Germinal center (tissue), 1 donor: ENCODE measurements at places on chromosomes 2 and 18.

DNA sequence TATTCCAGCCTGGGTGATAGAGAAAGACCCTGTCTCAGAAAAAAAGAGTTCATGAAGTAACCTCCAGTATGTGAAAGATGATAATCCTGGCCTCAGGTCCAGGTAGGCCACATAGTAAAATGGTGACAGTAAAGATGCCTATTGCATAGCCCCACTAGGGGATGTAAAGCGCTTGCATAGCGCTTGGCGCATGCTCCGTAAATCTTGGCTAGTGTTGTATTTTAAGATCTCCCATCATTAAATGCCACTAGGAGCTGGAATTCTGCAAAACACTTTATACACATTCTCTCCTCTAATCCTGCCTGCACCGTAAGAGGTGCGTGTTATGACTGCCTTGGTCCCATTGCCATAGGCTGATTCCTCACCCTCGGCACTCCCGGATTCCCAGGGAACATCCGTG is 153.6 kb downstream of the TFCP2L1 start:
- DNase-seq: no peak

GRCh38 chr18:55385770-55386169 is 202.2 kb downstream of the TCF4 start:
- DNase-seq: no peak

GRCh38 chr18:67710639-67711038 is 194.1 kb upstream of the DSEL start:
- DNase-seq: no peak

DNA sequence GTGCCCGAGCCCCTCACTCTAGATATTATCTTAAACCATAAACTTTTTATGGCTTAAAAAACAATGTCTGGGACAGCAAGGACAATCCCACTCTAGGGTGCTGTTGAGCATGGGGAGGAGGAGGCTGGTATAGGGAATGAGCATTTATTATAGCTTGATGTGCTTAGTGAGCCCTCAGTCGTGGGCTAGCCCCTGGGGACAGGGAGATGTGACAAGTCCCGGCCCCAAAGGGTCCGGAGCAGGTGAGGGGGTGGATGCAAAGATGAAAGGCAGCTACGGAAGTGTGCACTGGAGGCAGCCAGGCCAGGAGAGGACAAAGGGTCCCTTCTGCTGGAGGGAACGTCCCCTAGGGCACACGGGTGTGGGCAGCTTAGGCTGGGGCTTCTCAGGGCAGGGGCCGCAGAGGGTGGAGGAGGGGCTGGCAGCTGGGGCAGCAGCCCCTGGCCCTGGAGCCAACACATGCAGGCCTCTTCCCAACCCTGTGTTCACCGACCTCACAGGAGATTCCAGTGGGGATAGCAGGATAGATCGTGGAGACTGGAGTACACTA is 106.3 kb upstream of the GPC1 start:
- DNase-seq: no peak

DNA sequence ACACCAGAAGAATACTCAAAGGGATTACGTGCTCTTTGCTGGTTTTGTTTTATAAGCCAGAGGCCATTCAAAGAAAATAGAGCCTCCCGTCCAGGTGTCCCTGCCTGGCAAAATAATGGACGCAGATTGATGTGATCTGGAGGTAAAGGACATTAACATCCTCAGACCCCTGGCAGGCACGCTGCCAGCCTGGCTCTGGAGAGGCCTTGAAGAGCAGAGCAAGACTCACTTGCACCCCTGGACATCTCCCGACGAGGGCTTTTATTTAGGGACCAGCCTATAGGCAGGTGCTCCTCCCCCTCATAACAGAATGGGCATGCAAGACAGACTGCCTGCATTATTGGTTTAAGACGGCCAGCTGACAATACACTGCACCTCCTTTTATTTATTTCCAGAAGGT is 291.3 kb downstream of the BCL11A start:
- DNase-seq: no peak

- DNase-seq: no peak
These were observed 96.5 kb downstream of the XIRP2 start for GRCh38 chr2:166984797-166985196.

DNA sequence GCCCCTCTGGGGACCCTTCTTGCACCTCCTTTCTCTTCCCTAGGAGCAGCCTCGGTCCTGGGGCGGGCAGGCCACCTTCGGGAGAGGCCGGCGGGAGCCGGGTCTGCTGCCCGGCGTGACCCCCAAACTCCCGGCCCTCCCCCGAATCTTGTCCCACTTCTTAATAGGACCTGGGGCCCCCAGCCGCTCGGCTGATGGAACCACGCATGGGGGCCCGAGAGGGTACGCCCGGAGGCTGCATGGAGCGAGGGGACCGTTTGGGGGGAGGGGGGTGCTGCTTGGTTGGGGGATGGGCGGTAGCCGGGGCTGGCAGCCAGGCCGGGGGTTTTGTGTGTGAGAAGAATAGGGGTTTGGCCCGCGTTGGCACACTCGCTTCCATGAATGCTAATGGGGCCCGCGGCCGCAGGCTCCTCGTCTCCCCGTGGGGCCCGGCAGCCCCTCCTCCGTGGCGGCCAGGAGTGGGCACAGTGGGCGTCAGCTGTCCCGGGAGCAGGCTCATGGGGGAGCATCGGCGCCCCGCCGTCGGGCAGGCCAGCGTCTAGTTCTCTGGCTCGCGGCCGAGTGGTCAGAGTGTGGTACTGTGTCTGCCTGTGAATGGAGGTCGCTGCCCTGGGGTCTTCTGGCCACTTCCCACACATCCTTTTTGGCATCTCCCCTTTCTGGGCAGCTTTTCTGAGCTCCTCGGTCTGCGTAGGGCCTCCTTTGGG is 1.0 kb downstream of the GAREM2 start:
- no peak for DNase-seq
